ENCODE measurements at places on chromosomes 3 and 15.

GRCh38 chr3:182905623-182906022 is 74.7 kb downstream of the DCUN1D1 start:
- no peak for DNase-seq

- no peak for DNase-seq
Measured at GRCh38 chr15:64640146-64640871, 135.1 kb downstream of the RBPMS2 start.

DNA sequence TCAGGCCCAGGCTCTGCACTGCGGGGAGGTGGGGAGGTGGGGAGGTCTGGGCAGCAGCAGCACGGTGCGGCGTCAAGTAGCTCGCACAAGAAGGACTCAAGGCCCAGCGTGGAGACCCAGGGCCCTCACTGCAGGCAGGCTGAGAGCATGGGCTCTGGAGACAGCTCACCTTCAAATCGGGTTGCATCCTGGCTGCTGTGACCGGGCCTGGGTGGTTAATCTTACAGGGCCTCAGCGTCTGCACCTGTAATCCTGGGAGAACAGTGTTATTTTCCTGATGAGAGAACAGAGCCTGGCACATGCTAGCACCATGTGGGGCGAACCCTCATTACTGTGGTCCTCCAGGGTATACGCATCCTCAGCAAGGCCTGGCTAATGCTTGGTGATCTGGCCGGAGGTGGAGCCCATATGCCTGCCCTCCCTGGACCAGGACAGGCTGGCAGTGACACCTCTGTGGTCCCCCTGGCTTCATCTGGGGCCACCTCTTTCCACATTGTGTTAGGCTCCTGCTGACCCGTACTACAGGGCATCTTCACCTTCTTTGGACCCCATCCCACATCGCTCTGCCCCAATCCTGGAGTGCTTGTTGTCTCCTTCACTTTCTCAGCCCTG is 55.5 kb downstream of the RGMA start:
- DNase-seq = no peak

GRCh38 chr3:171172070-171172469 is 145.6 kb upstream of the SLC2A2 start:
- peak; percentile 25 for DNase-seq

Data from activated CD4-positive, alpha-beta T cell treated with anti-CD3 and anti-CD28 coated beads, Interleukin-2, Interleukin-6, amounts not matched to agents 100 ng/mL and 50 ng/mL, durations not matched to agents 16 hours and 8 hours (primary cell).